ENCODE measurements at places on chromosomes 4 and X. TPM values are rescaled to one million over a fixed set of nuclear protein-coding genes. Genes with fewer than 3 reads are reported as not detected.

DNA sequence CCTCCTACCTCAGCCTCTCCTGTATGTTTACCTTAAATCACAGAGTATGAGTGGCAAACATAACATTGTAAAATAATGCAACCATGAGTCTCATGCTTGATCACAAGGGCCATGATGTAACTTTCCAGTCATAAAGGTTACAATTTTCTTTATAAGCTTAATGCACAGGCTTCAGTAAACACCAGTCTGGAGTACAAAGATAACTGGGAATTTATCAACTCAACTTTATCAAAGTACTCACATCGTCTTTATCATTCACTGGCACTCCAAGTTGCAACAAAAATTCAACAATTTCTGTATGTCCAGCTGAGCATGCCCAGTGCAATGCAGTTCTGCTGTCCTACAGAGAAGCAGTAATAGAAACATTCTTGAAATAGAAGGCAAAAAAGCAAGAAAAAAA lies 2.8 kb downstream of the PSMD10 start:
- no peak for ATAC-seq

DNA sequence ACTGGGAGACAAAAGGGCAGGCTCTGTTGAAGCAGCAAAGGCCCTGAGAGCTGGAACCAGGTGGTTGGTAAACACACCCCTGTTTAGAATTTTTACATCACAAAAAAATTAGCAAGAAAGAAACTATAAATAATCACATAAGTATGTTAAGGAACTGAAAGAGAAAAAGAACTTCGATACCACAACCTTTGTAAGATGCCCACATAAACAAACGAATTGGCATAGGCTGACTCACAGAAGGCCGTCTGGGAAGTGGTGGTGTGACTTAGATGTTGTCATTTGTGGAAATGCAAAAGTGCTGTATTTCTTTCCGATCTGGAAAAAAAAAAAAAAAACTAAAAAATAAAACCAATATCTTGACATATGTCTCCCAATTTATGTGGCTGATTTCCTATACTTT lies 235.1 kb downstream of the USP46 start:
- no peak for ATAC-seq

- no peak for ATAC-seq
Observed at GRCh38 chr4:114062499-114062898, 83.1 kb upstream of the ARSJ start.

GRCh38 chr4:166518315-166518714 lies 645.3 kb downstream of the TLL1 start:
- ATAC-seq = no peak

DNA sequence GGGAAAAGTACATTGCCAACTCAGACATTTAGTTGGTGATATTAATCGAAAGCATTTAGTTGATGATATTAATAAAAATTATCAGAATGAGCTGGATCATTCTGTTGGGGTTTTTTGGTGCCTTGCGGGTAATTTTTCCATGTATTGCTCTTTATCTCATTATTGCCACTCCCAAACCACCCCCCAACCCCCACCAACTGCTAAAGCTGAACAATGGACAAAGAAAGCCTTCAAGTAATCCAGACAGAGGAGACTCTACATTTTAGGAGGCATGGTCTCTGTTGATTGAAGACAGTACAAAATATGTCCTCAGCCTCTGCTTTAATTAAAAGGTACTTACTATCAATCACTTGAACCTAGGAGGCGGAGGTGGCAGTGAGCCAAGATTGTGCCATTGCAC lies 22.5 kb downstream of the PDK3 start:
- ATAC-seq = no peak

DNA sequence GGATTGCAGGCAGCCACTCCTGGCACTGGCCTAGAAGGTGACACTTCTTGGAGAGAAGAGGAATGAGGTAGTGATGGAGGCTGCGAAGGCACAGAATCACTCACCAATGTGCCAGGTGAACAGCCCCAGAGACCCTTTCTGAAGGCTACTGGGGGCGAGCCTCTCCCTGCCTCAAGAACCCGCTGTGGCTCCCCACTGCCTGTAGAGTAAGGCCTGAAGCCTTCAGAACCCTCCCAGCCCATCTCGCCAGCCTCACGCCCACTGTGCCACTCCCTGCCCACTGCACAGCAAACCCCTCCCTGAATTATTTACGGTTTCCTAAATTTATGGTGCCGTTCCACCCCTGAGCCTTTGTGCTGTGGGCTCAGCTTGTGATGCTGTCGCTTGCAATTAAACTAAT lies 24.2 kb upstream of the SORCS2 start:
- ATAC-seq = no peak

DNA sequence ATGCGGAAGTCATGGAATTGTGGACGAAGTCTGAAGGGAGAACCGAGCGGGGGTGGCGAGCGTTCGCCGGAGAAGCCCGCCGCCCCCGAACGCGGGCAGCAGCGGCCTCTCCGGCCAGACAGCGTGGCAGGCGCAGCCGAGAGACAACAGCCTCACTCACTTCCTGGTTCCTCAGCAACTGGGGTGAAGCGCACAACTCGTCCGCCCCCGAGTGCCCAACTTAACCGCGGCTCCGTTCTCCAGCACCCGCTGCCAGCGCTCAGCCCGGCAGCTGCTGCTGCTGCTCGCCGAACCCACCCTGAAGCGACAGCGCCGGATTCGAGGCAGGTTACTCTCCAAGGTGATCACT lies 68.0 kb downstream of the NOCT start:
- ATAC-seq = peak; percentile 54

FGFR3 gene
- total RNA-seq = not detected

YIPF7 gene
- total RNA-seq = 0.45 TPM

GPR50 gene
- total RNA-seq = not detected

PCDH11X gene
- total RNA-seq = not detected

PPP1R2C gene
- not detected for total RNA-seq

ZCCHC12 gene
- total RNA-seq = 0.87 TPM

PAGE4 gene
- total RNA-seq = not detected

VSIG4 gene
- total RNA-seq = 0.24 TPM

F11 gene
- total RNA-seq = not detected

MAGEA12 gene
- not detected for total RNA-seq

TMEM31 gene
- not detected for total RNA-seq
